ENCODE measurements at places on chromosomes 6 and 20. TPM values are rescaled to one million over a fixed set of nuclear protein-coding genes. Genes with fewer than 3 reads are reported as not detected.

The CTCFL gene
- polyA plus RNA-seq = not detected

The WFDC5 gene
- not detected for polyA plus RNA-seq

The PTCHD4 gene
- not detected for polyA plus RNA-seq

The FAM162B gene
- polyA plus RNA-seq = not detected

The LY6G6C gene
- not detected for polyA plus RNA-seq

The ZNF76 gene
- polyA plus RNA-seq = 29.0 TPM

GRCh38 chr20:37314099-37314498, 24.6 kb downstream of the MANBAL start:
- DNase-seq = no peak
- H3K27me3 ChIP-seq = no peaks in the 10 kb centered on the region
- H3K36me3 ChIP-seq = peaks cover 5% of the 10 kb centered on the region
- no peak overlapping the region for H3K4me3 ChIP-seq
- H3K4me1 ChIP-seq = peaks cover 55% of the 10 kb centered on the region

- no peak for DNase-seq
- H3K27me3 ChIP-seq = no peaks in the 10 kb centered on the region
- no peak overlapping the region for H3K4me3 ChIP-seq
- H3K4me1 ChIP-seq = no peaks in the 10 kb centered on the region
- H3K27ac ChIP-seq = no peak overlapping the region
- no peaks in the 10 kb centered on the region for H3K36me3 ChIP-seq
Measured at GRCh38 chr6:22612236-22612635, 42.9 kb downstream of the HDGFL1 start.

- H3K4me3 ChIP-seq = no peak overlapping the region
Measured at GRCh38 chr20:40860487-40860902, 168.1 kb upstream of the TOP1 start.

- H3K4me3 ChIP-seq = no peak overlapping the region
- H3K4me1 ChIP-seq = peaks cover 9% of the 10 kb centered on the region
- no peak overlapping the region for H3K27ac ChIP-seq
Measured at GRCh38 chr20:56362833-56363413, 4.1 kb downstream of the FAM210B start.

- H3K36me3 ChIP-seq = no peaks in the 10 kb centered on the region
- no peak overlapping the region for H3K4me3 ChIP-seq
- DNase-seq = no peak
- no peak overlapping the region for H3K27ac ChIP-seq
- H3K27me3 ChIP-seq = no peaks in the 10 kb centered on the region
- H3K4me1 ChIP-seq = peaks cover 37% of the 10 kb centered on the region
Measured at GRCh38 chr6:137821491-137821890, 45.6 kb upstream of the TNFAIP3 start.

Measured in naive B cell (primary cell).